ENCODE measurements at places on chromosomes 12 and 14.
A peak's percentile ranks its signal among the peaks of the same experiment; 100 is the strongest.

GRCh38 chr14:73266317-73266716, 29.0 kb downstream of the PAPLN start:
- no peaks in the 10 kb centered on the region for H3K36me3 ChIP-seq
- DNase-seq: no peak
- no peak overlapping the region for H3K4me3 ChIP-seq

DNA sequence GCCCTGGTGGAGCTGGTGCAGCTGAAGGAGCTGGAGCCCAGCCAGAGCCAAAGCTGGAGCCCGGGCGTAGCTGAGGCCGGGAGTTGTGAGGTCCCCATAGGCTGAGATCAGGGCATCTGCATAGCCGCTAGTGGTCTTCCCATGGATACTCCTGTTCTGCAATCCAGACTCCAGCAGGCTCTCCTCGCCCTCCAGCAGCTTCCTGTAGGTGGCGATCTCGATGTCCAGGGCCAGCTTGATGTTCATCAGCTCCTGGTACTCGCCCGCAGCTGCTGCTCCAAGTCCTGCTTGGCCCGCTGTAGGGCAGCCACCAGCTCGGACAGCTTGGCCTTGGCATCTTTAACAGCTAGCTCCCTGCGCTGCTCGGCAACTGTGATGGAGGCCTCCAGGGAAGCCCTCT, 966.1 kb downstream of the FSCB start:
- DNase-seq: no peak
- no peaks in the 10 kb centered on the region for H3K4me1 ChIP-seq
- no peaks in the 10 kb centered on the region for H3K27me3 ChIP-seq
- H3K36me3 ChIP-seq: no peaks in the 10 kb centered on the region
- H3K4me3 ChIP-seq: no peak overlapping the region

DNA sequence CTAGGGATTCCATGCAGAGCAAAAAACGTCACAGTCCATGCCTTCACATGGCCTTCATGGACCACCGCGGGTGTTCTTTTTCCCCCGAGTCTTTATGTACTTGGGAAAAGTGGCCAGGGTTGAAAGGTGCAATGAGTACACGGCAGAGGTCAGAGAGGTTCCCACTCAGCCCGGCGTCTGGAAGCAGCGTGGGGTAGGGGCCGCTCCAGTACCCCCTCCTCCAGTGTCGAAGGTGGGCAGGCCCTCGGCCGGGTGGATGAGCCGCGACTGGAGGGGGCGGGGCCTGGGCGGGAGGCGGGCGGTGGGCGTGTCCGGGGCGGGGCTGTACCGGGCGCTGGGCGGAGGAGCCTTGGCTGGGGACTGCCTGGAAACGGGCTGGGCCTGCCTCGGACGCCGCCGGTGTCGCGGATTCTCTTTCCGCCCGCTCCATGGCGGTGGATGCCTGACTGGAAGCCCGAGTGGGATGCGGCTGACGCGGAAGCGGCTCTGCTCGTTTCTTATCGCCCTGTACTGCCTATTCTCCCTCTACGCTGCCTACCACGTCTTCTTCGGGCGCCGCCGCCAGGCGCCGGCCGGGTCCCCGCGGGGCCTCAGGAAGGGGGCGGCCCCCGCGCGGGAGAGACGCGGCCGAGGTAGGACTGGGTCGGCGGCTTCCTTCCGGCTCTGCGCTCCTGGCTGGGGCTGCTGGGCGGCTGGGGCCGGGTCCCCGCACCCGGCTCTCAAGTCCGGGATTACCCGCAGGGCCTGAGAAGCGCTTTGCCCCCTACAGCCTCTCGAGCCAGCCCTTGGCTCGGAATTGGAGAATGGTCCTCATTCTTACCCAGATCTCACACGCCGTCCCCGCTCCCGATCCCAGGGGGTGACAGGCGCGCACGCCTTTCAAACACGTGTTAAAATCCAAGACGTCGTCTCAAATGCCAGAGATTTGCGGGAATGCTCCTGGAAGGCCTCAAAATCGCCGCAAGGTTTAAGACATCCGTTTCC, at the start of gene RXYLT1:
TSS of gene RXYLT1 (plus strand) at position 412 of the 984 bp plus-strand sequence. CDS start at position 464, 52 bp downstream.
- peak within 1 kb of the TSS; percentile 78 for H3K4me3 ChIP-seq
- H3K36me3 ChIP-seq: no peaks in the 10 kb centered on the region
- DNase-seq: peak; percentile 90
- no peaks in the 10 kb centered on the region for H3K27me3 ChIP-seq
- H3K27ac ChIP-seq: peak within 1 kb of the TSS; percentile 81

DNA sequence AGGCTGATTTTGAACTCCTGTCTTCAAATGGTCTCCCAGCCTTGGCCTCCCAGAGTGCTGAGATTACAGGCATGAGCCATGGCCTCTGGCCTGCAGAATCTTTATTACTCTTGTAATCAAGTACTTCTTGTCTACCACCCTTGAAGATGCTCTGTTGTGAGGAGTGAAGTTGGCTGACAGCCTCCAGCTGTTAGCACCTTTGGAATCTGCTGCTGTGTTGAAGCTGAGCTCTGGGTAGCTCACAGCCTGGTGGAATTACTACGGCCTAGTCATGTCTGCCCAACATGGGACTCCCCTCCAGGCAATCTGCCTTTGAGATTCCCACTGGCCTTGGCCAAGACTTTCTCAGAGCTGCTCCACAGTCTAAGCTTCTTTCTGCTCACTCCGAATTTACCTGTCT, 5.8 kb upstream of the C12orf75 start:
- H3K27ac ChIP-seq: no peak overlapping the region
- no peak overlapping the region for H3K4me3 ChIP-seq

GRCh38 chr12:94263905-94264561, 115.7 kb downstream of the PLXNC1 start:
- H3K4me3 ChIP-seq: no peak overlapping the region
- H3K4me1 ChIP-seq: peaks cover 67% of the 10 kb centered on the region

DNA sequence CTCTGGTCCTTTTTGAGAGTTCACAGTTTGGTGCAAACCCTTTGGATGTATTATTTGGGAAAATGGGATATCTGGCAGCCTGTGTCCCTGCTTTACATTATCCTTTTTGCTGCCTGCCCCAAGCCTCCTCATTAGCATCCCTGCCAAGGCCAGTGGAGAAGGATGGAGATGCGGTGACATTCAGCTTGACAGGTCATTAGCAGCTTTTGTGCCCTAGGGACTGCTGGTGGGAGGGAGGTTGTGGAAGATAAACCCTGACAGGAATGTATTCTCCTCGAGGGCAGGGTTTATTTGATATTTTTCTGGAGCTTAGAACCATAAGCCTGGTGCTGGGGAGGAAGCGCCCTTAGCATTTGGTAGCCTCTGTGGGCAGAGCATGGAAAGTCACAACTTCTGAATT, 49.3 kb downstream of the PTPN11 start:
- H3K27me3 ChIP-seq: no peaks in the 10 kb centered on the region
- H3K4me3 ChIP-seq: no peak overlapping the region
- peaks cover 44% of the 10 kb centered on the region for H3K36me3 ChIP-seq

- no peak overlapping the region for H3K27ac ChIP-seq
- no peaks in the 10 kb centered on the region for H3K27me3 ChIP-seq
- H3K4me3 ChIP-seq: no peak overlapping the region
- H3K4me1 ChIP-seq: no peaks in the 10 kb centered on the region
Measured at GRCh38 chr12:29743077-29743476, 40.7 kb downstream of the TMTC1 start.
